ENCODE measurements at places on chromosomes 12 and 14. TPM values are rescaled to one million over a fixed set of nuclear protein-coding genes. Genes with fewer than 3 reads are reported as not detected.

Gene KCNC2
- not detected for total RNA-seq

Gene ETNK1
- 15.0 TPM for total RNA-seq

Gene CATSPERB
- total RNA-seq: not detected

Gene ANO2
- not detected for total RNA-seq

Gene IL31
- not detected for total RNA-seq

Gene RNF31
- total RNA-seq: 53.7 TPM

Gene ATXN2
- total RNA-seq: 19.2 TPM

Gene PGF
- 1.6 TPM for total RNA-seq

Gene KRT8
- total RNA-seq: 27.1 TPM

Gene MCRS1
- total RNA-seq: 76.9 TPM

Gene HPD
- 0.84 TPM for total RNA-seq

Gene CEBPE
- total RNA-seq: not detected

Gene LRTM2
- not detected for total RNA-seq

Gene TMEM132C
- total RNA-seq: not detected

Gene COX14
- 40.3 TPM for total RNA-seq
